Memory B cell (primary cell): ENCODE measurements at places on chromosomes 11 and 22.

DNA sequence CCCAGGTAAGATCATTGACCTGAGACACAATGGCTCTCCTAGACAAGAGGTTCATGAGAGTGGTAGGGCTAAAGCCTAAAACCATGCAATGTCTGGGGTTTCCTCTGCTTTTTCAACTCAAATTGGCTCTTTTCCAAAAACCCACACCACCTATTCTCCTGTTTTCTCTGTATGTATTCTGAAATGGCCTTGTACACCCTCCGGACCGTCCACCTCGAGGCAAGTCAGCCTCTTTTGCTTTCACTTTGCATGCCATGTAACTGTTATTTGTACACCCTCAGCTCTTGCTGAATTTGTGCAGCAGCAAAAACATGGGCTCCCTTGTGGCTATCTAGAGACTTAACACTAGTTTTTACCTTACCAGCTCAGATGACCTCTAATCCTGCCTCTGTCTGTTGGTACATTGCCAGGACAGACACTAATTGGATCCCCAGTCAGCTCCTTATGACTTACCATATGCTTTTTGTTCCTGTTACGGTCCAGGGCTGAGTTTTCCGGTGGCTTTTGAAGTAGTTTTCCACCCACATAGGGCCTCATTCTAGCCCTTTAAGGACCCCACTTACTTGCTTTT lies 288.0 kb downstream of the SBF2 start:
- DNase-seq = no peak

DNA sequence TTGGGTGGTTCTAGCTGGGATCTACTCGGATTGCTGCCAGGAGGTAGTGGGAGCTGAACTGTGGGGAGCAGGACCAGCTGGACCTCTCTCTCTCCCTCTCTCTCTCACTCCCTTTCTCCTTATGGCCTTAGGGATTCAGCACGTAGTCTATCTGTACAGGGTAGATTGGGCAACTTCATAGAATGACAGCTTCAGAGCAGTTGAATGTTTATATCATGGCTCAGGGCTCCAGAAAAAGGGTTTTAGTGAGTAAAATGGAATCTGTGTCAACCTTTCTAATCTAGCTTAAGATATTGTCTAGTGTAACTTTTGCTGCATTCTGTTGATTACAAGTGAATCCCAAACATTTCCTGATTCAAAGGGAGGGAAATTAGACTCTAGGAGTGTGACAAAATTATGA lies 127.7 kb upstream of the PDGFD start:
- no peak for DNase-seq

DNA sequence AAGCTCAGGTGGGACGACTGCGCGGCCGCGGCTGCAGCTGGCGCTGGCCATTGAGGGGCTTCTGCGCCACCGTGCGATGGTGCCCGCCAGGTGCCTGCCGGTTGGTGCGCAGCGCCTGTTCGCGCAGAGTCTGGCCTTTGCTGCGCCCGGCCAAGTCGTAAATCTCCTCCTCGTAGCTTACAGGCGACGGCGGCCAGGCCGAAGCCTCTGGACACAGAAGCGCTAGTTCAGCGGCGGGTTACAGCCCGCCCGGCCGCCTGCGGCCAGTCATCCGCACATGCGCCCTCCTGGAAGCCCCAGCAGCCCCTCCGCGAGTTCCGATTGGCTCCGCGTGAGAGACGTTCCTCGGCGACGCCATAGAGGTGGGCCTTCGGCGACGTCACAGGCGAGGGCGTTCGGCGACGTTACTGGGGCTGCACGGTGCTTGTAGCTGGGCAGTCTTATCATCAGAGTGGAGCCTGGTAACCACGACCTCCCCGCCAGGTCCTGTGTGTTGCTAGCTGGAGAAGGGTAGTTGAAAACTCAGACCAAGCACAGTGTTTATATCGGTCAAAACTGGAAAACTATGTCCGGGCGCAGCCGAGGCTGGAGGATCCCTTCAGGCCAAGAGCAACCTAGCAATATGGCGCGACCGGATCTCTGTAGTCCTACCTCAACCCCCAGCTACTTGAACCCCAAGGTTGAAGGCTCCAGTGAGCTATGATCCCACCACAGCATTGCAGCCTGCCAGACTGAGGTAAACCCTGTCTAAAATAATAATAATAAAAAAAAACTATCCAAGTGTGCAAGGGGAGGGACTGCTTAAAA lies 265.7 kb downstream of the OR4C45 start:
- DNase-seq = no peak

- no peak for DNase-seq
These were observed 123.6 kb downstream of the CHST1 start for GRCh38 chr11:45541693-45542434.

GRCh38 chr11:65776710-65777141 lies 4.0 kb downstream of the AP5B1 start:
- no peak for DNase-seq

GRCh38 chr11:67489885-67490726 lies 7.3 kb downstream of the AIP start:
- no peak for DNase-seq
